Head of caudate nucleus (tissue), 42 donors: ENCODE measurements at places on chromosomes 2 and 18.
A peak's percentile ranks its signal among the peaks of the same experiment; 100 is the strongest.

DNA sequence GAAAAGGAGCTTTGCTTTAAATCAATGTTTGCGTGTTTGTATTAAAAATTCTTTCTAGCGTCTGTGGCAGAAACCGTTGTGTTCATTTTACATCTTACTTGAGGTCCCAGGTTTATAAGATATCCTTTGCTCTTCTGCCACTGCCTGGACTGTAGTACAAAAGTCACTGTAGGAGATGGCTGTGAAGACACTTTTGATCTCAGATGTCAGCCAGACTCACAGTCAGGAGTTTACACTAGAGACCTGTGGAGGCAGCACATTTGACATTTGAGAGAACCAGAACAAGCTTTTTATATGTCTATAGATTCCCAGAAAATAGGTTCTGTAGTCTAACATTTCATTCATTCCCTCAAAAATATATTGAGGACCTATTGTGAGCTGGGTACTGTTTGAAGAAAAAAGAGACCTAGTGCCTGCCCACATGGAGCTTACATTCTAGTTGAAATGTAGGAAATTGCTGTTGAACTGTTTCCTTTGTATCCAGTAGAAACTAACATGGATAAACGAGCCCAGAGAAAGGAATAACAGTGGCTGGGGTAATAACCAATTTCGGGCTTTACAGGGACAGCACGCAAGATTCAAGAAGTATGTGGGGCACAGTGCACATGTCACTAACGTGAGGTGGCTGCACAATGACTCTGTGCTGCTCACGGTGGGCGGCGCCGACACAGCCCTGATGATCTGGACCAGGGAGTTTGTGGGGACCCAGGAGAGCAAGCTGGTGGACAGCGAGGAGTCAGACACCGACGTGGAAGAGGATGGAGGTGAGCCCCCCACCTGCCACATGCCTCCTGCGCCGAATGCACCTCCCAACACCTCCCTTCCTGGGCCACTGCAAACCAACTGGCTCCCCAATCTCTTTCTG, 122.3 kb downstream of the RTN4 start:
- no peak for DNase-seq

DNA sequence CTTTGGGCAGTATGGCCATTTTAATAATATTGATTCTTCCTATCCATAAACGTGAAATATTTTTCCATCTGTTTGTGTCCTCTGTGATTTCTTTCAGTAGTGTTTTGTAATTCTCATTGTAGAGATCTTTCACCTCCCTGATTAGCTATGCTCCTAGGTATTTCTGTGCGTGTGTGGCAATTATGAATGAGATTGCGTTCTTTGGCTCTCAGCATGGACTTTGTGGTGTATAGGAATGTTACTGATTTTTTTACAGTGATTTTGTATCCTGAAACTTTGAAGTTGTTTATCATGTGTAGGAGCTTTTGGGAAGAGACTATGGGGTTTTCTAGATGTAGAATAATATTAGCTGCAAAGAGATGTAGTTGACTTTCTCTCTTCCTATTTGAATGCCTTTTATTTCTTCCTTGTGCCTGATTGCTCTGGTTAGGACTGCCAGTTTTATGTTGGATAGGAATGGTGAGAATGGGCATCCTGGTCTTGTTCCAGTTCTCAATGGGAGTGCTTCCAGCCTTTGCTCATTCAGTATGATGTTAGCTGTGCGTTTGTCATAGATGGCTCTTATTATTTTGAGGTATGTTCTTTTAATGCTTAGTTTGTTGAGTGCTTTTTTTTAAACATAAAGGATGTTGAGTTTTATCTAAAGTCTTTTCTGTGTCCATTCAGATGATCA, 27.0 kb upstream of the THUMPD2 start:
- DNase-seq = no peak

GRCh38 chr2:220811115-220811514, 761.0 kb downstream of the EPHA4 start:
- DNase-seq = no peak

DNA sequence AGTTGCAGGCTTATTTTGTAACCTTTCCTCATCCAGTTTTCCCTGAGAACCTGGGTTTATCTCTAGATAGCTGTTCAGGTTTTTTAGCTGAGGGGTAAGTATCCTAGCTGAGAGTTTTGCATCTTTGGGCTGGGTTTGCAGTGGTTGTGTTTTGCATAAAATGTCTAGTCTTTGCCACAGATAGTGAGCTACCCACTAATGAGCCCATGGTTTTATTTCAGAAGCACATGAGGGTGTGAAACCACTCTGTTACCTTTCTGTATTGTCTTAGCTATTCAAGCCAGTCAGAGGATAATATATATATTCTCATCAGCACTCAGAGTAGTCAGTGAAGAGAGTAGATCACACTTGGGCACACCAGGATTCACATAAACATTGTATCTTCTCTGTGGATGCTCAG, 24.6 kb upstream of the TXNDC2 start:
- no peak for DNase-seq

GRCh38 chr2:112916625-112917247, 5.8 kb downstream of the IL37 start:
- DNase-seq = no peak

- no peak for DNase-seq
Observed at GRCh38 chr2:220226546-220226945, 599.1 kb downstream of the SLC4A3 start.

DNA sequence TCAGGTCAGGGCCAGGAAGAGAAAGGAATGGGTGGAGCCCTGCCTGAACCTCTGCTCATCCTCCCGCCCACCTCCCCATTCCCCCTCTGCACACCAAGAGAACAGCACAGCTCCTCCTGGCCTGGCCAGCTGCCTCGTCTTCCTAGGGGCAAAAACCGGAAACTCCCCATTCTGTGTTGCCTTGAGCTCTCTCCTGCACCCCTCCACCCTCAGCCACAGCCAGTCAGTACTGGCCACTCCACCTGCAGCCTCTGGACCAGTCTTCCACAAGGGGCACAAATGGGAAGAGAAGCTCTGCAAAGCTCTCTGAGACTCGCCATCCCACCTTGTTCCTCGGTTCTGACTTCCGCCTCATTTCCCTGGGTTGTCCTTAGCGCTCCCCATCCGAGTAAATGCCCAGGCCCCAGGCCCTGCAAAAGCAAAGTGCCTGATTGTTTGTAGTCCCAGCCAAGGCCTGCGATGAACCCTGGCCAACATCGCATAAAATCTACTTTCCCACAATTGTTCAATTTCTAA, 39.3 kb upstream of the SLC35G4 start:
- DNase-seq = no peak

- no peak for DNase-seq
Observed at GRCh38 chr18:21265971-21266673, 24.1 kb downstream of the GREB1L start.

GRCh38 chr18:933082-933481, 28.4 kb downstream of the ADCYAP1 start:
- no peak for DNase-seq

DNA sequence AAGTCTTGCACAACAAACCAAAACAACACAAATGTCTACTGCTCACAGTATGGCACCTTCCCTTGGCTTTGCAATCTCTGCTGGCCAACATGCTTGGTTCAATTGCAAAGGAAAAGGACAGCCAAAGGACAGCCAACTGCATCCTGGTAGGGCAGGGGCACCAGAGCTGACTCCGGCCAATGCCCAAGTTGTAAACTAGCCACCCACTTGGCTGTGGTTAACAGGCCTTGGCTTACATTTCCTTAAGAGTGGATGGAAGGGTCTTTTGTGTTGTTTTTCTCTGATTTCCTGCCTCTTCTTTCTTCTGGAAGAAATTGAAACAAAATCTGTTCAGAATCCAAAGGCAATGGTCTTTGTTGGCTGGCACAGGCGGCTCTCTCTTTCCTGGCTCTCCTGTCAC, 119.1 kb upstream of the TRIB2 start:
- peak; percentile 29 for DNase-seq

DNA sequence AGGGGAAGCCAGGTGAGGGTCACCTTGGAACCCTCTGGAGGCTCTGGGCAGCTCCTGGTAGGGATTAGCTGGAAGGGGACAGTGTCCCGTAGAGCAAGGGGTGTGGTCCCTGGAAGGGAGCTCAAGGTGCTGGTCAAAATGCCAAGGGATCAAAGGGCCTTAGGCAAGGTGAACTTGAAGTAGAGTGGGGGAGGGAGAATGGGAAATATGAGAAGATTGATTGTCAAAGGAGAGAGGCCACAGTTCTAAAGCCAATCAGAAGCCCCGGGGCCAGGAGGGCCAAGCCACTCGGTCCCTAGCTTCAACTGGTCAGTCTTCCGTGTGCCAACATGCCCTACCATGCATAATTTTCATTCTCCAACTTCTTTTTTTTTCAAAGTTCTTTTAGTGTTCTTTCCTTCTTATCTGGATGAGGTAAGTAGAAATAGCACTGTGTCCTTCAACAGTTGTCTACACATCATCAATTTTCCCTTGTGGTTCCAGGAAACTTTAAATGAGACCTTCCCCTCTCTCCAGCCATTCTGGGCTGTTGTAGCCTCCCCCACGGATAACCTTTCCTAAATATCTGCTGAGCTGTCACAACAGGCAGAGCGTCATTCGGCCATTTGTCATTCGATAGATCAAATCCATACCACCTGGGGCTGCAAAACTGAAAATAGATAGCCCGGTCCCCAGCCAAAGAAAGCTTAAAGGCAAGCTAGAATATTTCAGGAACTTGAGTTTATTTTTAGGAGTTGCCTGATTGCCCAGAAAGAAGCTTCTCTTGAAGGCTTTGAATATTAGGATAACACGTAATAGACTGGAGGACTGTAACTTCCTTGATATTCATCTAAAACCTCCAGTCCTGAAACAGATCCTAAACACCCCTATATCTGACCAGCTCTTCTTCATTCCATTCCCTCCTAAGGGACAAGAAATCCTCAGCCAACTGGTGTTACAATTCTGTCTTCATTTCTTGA, 83.3 kb downstream of the ALPK2 start:
- DNase-seq = no peak

DNA sequence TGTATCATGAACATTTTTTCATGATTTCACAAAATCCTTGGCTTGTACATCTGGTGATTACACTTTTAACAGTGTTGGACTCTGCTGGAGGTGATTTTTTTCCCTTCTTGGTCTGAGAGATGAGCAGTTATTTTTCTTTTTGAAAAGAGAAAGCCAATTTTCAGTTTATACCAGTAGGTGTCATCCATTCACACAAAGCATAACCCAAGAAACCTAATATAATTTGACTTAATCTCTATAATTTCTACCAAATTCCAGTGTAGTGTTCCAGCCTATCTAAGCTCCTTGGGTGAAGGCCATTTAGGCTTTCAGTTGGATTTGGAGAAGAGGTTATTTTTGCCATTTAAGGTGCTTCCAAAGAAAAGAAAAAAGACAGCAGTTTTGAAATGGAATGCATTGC, 7.7 kb upstream of the ICOS start:
- no peak for DNase-seq

DNA sequence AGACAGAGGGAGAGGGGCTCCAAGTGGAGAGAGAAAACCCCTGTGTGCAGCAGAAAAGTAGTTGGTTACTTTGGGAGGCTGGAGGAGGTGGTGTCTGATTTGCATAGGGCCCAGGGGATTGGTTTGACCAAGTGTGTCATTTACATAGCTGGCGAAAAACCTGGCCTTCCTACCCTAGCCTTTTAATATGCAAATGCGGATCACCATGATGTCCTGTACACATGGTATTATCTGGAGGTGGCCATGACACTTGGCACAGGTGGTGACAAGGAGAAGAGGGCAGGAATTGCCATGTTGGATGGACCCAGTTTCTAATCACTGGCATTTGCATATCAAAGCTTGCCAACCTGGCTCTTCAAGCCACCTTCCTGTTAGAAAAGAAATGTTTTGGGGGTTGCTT, 120.8 kb upstream of the CHAC2 start:
- no peak for DNase-seq

DNA sequence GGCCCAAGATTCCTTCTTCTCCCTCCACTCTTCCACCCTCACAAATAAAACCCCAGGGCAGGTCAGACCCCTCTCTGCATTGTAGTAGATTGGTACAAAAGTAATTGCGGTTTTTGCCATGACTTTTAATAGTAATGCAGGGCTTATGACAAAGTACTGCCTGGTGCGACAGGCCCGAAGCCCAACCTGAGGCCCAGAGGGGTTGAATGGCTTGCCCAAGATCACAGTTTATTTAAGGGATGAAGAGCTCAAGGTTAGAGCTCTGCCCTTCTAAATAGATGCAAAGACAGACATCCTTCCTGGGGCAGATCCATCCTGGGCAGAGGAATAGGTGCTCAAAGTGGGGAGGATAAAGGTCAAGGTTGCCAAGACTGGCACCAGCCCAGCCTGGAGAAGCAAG, 899 bp upstream of the PSTPIP2 start:
- no peak for DNase-seq

- no peak for DNase-seq
Observed at GRCh38 chr2:151306621-151307020, 17.2 kb upstream of the NMI start.

DNA sequence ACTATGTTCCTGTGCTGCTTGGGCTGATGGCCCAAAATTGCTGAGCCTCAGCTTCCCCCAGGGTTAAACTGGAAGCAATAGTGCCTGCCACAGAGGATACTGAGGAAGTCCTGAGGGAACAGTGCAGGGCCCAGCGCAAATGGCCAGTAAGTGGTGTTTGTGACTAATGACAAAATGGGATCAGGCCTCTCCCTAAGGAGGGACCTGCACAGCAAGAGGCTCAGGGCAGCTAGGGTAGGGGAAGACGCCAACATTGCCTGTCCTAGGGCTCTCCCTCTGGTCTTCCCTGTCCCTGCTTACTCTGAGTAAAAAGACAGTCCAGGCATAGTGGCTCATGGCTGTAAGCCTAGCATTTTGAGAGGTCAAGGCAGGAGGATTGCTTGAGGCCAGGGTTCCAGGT, 37.8 kb downstream of the INO80C start:
- DNase-seq = no peak

DNA sequence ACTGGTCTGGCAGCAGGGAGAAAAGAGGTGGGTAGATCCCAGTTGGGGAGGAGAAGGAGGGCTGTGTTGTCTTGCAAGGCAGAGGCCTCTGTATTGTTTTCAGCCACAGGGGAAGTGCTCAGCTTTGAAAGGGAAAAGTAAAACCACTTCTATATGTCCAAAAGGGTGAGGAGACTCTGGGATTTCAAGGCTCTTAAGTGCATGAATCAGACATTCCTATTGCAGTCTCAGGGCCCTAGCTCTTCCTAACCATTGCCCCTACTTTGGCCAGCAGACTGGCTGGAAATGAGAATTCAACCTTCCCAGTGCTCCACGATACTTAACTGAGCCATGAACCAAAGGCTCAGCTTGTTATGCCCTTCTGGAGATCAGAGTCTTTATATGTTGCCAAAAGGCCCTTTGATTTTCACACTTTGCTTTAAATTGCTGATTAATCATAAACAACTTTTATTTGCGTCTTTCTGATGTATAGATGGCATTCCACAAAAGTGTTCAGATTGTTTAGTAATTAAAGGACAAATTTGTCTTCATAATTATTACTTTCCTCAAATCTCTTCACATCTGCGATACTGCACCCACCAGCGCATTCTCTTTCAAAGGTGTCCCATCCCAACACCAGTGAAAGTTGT, 313.8 kb upstream of the MMADHC start:
- no peak for DNase-seq

DNA sequence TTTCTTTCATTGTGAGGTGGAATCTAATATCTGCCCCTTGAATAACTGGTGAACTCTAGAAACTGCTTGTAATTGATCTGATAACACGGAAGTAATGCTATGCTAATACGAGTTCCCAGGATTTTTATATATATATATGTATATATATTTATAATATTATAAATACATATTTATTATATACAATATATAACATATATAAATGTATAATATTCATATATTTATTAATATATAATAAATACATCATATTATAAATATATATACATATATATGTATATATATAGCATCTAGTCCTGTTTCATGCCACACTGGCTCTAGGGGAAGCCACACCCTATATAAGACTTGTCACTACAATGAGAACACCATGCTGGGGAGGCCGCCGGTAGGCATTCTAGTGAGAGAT, 156.7 kb upstream of the CDH19 start:
- no peak for DNase-seq
